ENCODE measurements at places on chromosomes 11 and 22.
A peak's percentile ranks its signal among the peaks of the same experiment; 100 is the strongest.

DNA sequence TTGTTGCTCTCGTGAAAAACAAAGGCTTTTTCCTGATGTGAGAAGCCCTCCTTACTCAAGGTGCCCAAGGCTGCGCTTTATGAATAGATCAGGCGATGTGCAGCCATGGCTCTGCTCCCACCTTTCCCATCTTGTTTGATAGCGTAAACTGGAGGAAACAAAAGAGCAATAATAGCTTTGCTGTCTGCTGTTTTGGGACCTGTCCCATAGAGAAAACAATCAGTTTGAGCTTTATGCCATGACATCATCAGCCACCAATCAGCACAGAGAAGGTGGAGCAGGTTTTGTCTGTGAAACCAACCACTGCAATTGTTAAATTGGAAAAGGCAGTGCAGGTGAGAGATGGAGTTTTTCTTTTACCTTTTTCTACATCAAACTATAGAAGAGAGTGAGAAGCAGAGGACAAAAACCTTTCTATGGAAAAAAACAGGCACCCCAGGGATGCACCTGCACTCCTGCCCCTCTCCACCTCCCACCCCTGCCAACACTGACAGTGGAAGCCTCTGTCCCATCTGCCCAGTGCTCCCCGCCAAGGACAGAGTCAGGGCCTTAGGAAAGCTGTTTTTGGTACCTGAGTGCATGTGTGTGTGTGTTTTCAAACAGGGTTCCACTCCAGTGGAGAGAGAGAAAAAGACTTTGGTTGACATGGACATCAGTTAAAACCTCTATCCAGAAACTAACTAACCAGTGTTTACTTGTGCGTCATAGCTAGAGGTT lies 80.7 kb downstream of the MICAL3 start:
- no peak for DNase-seq

GRCh38 chr11:95790933-95791708 lies 823 bp downstream of the CEP57 start:
- peak; percentile 46 for DNase-seq

GRCh38 chr11:43145653-43146052 lies 166.1 kb upstream of the API5 start:
- DNase-seq: no peak

- DNase-seq: peak; percentile 6
Measured at GRCh38 chr11:95432714-95433503, 201.9 kb upstream of the SESN3 start.

DNA sequence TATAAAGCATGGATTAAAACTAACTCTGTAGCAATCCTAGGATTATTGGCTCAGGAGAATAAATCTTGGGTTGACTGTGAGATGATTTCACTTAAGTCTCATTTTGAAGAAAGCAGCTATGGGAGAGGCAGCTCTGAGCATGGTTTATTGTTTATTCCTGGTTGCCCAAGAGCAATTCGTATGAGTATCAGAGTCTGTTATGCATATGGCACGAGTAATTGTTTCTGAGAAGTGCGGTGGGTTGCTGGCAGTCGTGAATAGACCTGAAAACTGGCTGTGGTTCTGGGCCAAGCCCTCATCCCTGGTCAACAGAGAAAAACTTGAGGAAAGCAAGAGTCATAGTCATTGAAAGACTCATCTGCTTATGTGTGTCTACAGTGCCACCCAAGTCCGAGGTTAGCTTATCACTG lies 26.8 kb downstream of the DIXDC1 start:
- no peak for DNase-seq

- DNase-seq: peak; percentile 85
Measured at GRCh38 chr11:78562398-78562797, 12.3 kb downstream of the NARS2 start.

DNA sequence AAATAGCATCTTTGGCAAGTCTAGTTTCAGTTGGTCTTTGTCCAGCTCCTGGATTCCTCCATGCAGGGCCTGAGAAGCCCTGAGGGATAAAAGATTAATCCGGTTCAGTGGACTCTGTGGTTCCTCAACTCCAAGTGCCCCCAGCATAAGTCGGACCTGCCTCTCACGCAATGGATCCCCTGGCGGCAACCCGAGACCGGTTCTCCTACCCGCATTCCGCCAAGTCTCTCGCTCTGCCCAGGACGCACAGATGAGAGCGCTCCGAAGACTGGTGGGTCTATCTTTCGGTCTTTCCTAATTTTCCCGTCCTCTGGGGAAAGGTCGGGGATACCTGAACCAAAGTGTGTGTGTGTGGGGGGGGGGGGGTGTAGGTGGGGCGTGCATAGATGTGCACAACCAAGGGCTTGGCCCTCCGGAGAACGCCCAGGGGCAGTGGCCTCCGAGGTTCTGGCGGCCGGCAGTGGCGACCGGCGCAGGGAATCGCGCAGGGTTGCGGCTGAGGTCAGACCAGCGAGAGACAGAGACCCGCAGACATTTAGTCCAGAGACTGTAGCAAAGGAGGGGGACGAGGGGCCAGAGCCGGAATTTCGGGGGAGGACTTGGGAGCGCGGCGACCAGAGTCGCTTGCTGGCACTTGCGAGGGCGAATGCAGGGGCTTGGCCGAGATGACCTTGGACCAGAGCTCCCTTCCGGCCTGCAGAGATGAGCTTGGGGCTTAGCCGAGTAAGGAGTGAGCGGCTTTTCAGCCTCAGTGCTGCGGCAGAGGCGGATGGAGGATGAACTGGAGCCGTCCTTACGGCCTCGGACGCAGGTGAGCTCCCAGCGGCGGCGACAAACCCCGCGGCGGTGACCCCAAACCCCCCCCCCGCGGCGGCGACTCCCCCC lies 712 bp upstream of the SLC2A11 start:
- peak; percentile 46 for DNase-seq

DNA sequence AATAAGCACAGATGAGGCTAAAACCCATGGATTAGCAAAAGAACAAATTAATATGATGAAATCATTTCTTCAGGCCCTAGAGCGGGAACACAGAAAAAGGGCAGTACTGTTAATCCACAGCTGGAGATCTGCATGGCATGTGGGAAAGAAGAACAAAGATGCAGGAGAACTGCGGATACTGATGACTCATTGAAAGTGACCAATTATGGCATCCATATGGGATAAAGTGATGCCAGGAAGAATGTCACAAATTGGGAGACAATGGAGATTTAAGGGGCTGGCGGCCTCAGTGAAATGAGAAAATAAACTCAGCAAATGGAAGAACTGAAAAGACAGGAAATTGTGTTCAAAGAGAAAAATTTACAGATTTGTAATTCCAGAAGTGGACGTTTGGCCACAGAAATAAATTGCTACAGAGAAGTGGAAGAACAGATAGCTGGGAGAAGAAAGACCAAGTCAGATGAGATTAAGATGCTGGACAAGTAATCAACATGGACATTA lies 39.4 kb downstream of the SIK3 start:
- peak; percentile 59 for DNase-seq

Data from HCEC 1CT (cell line).